GM12865 (cell line): ENCODE measurements at places on chromosomes 1 and 21.

- DNase-seq: no peak
These were observed 25.6 kb upstream of the SLC35A3 start for GRCh38 chr1:99944192-99944591.

DNA sequence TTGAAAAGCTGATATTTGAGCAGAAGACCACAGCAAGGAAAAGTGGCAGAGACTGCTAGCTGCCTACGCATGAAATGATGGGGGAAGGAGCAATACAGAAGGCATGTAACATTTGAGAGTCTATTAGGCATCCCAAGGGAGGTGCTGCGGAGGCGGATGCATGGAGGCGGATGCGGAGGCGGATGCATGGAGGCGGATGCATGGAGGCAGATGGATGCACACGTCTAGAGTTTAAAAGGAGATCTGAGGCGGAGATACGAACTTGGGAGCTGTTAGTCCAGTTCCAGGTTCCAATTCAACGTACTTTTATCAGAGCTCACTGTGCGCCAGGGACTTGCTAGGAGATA is 744 bp upstream of the DDX20 start:
- DNase-seq: peak; percentile 54

DNA sequence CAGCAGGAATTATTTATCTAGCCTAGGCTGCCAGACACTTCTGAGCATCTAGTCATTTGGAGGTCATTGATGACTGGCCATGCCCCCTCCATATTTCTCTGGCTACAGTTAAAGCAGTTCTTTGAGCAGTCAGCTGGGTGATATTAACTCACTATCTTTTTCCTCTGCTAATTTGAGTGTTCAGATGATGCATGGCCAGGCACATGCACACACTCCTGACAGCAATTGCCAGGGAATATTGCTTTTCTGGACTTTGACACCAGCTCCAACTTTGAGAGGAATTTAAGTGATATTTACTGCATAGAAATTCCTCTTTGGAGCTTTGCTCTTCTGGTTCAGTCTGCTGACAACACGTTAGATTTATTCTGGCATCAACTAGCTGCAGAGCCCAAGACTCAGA is 52.6 kb downstream of the CD247 start:
- DNase-seq: no peak

DNA sequence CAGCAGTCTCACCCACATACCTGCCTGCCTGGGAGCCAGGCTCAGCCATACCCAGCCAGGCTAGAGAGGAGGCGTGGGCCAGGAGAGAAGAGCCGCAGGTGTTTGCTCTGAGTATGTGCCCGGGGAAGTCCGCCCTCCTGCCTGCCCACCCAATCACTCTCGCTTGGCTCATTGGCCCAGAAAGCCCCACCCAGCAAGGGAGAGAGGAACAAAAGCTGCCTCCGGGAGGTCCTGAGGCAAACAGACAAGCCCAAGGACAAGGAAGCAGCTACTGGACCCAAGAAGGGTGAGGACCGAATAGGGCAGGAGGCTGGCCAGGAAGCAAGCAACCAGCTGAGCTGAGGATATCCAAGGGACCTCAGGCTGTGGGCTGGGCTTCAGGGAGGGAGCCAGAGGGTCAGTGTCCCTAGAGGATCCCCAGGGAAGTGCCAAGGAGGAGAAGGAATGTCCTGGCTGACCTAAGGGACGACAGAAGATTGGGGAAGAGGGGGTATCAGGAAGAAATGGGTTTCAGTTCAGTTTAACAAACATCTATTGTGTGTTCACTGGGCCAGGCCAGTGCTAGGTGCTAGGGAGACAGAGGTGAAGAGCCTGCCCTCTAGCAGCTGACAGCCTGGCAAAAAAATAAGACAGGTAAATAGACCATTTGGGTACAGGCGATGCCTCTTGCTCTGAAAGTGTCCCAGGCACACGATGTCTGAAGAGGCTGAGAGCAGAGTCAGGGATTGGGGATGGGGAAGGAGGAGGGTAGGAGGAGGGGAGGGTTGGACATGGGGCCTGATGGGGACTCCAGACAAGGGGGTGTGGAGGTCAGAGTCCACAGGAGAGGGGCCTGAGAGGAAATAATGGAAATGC is at the start of gene GJB4:
Gene GJB4 (plus strand): TSS at position 238 of the 855 bp plus-strand sequence. CDS start 1,515 bp downstream, outside the sequence.
- DNase-seq: no peak

- peak; percentile 15 for DNase-seq
These were observed 857 bp downstream of the GPX7 start for GRCh38 chr1:52602856-52603600.

DNA sequence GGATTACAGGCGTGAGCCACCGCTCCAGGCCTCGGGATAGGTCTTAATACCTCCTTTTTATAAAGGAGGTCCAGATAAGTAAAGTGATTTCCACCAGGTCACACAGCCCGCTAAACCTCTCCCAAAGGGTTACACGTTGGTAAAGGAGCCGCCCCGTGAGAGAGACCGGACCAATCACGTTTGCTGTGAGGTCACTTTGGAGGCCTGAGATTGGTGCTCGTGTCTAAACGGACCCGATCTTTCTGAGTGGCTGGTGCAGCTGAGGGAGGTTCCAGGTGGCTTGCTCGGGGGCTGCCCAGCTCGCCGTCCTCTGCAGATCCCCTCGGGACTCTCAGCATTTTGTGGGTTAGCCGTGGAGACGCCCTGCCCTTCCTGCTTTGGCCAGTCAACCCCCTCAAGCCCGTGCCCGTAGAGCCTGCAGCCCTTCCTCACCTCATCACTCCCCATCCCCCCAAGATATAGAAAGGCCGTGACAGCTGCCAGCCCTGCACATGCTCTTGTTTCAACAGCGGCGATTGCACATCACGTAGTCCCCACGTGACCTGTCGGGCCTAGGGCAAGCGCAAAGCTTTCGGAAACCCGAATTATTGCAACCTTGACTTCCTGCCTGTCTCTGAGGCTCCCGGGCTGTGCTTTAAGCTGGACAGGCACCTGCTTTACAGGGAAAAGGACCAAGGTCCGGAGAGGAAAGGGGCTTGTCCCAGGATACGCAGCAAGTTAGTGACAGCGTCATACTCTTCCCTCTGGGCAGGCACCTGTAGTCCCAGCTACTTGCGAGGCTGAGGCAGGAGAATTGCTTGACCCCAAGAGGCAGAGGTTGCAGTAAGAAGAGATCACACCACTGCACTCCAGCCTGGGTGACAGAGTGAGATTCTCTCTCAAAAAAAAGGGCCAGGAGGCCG is 5.0 kb upstream of the COA7 start:
- peak; percentile 97 for DNase-seq

DNA sequence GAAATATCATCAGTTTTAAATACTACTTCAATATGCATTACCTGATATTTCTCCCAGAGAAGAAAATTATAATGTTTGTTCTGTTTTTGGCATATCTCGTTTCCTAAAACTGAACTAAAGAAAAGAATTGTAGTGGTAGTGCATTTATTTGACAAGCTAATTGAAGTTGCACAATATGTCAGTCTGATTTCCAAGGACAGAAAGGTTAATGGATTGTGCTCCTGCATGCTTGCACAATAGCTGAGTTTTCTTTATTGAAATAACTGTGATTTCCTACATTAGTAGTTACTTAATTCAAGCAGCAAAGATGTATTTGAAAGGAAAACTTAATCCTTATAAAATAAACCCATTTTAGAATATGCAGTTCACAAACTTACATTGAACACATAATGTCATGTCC is 2047.7 kb downstream of the NCAM2 start:
- DNase-seq: no peak

- no peak for DNase-seq
These were observed at the start of gene SEMA4A for GRCh38 chr1:156153362-156153761. TSS of gene SEMA4A (plus strand) at chr1:156153585. CDS start at chr1:156154579, 994 bp downstream.

- DNase-seq: no peak
These were observed 74.1 kb downstream of the GADD45A start for GRCh38 chr1:67759066-67759465.

DNA sequence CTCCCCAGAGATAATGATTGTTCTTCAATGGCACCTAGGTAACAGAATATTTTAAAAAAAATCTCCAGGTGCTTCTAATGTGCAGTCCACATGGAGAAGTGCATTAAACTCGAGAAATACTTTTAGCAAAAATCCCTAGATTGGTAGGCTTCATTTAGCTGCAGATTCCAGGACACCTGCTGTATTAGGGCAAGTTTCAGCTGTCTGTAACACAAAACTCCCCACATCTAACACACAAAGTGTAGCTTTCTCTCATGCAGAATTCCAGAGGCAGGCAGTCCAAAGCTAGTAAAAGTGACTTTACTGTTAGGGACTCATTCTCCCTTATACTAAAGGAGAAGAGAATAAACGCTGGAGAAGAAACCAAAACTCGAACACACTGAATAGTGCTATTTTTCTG is 1414.3 kb upstream of the B3GALT2 start:
- no peak for DNase-seq

DNA sequence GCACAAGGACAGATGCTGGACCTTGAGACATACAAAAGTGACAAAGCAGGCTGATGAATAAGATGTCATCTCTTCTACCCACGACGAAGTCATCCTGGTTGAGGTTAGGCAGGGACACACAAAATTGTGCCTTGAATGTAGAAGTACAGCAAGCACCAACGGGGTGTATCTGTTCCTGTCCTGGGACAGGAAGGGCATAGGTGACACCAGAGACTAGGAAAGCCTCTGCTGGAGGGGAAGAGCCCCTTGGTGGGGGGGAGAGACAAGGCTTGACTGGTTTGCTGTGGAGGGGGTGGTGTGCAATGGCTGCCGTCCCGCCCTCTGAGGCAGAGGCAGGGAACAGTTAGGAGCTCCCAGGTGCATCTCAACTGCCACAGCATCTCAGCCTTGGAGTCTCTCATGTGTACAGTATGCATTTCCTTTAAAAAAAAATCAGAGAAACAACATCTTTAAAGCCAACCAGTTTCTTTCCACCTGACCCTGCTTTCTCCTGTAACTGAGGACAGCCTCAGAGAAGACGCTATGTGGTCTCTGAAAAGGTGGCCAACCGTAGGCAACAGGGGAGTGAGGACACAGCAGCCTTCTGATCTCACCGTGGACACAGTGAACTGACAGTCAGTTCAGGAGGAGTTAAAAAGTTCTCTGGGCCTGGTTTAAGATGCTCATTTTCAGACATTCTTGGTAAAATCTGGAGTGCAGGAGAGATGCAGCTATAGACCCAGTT is 17.7 kb upstream of the GFI1 start:
- DNase-seq: no peak

- no peak for DNase-seq
These were observed 168.0 kb upstream of the NR5A2 start for GRCh38 chr1:199859491-199859933.

- DNase-seq: peak; percentile 56
These were observed 5.8 kb downstream of the ITPKB start for GRCh38 chr1:226733304-226733703.

DNA sequence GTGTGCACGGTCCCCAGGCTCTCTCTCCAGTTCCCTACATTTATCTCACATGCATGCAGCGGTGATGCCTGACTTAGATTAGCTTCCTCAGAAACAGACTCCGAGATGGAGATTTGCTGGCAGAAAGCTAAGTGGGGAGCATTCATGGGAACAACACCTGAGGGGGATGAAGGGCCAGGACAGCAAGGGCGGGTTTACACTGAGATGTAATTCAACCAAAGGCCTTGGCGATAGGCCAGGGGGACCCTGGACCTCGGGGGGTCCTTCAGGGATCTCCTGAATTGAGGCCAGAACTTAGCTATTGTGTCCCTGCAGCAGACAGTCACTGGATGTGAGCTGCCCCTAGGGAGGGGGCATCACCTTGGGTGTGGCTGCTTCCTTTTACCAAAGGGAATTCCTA is 246.1 kb upstream of the CSF3R start:
- DNase-seq: no peak

GRCh38 chr1:193952778-193953374 is 766.5 kb upstream of the B3GALT2 start:
- no peak for DNase-seq

- no peak for DNase-seq
These were observed 16.5 kb upstream of the IFFO2 start for GRCh38 chr1:18972991-18973390.

DNA sequence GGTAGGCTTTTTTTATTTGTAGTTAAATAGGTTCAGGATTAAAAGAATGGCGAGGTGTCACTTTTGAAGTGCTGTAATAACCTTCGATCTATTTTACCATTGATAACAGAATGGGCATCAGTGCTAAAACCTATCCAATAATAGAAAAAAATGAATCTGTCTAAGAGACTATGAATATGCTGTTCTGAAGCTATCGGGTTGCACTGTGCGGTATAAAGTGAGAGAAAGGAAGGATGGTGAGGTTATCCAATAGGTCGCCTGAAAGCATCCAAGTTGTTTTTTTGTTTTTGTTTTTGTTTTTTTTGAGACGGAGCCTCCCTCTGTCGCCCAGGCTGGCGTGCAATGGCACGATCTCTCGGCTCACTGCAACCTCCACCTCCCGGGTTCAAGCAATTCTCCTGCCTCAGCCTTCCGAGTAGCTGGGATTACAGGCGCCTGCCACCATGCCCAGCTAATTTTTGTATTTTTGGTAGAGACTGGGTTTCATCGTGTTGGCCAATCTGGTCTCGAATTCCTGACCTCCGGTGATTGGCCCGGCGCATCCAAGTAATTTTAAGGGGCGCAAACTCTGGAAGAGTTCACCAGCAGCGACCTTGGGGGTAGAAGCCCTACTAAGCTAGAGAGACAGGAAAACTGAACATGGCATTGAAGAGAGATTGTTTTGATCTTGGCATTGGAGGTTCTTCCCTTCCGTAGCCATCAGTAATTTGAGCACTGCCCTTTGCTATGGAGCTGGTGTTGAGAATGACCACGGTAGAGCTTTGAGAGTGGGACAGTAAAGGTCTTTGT is 8.7 kb upstream of the MDM4 start:
- DNase-seq: peak; percentile 76

DNA sequence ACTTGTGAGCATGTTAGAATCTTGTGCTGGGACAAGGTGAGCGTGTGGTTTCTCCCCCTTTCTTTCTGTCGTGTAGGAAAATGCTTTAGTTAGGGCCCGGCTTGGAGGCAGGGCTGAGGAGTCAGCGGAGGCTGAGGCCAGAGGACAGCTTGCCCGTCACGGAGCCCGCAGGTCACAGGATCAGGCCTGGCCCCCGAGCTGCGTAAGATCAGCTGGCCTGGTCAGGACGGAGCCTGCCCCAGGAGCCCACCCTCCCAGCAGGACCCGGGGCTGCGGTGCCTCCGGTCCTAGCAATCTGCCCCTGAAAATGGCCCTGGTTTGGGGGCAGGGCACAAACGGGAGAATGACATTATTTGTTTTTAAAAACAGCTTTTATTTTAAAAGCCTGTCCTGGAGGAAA is 52.0 kb downstream of the PRDM16 start:
- DNase-seq: no peak

DNA sequence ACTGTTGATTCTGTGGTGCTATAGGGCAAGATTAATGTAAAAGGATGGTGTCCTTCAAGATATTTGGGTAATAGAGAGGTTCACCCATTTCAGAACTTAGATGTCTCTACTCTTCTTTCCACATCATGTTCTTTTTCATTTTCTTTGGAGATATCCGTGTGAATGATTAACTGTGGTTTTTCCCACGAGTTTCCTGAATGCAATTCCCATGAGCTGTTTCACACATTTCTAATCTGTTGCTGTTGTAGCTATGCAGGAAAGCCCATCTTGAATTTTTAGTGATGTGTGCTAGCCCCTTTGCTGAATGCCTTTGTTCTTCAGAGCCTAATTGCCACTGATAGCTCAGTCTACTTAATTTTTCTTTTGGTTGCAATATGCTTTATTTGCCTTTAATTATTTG is 27.6 kb downstream of the SNX27 start:
- DNase-seq: peak; percentile 28

GRCh38 chr1:95197616-95198252 is 36.3 kb upstream of the RWDD3 start:
- no peak for DNase-seq

- DNase-seq: no peak
These were observed 840.9 kb downstream of the LTN1 start for GRCh38 chr21:28151758-28152157.

GRCh38 chr1:31809698-31810097 is 6.1 kb downstream of the SPOCD1 start:
- no peak for DNase-seq
